ENCODE measurements at places on chromosomes 3 and 15.

DNA sequence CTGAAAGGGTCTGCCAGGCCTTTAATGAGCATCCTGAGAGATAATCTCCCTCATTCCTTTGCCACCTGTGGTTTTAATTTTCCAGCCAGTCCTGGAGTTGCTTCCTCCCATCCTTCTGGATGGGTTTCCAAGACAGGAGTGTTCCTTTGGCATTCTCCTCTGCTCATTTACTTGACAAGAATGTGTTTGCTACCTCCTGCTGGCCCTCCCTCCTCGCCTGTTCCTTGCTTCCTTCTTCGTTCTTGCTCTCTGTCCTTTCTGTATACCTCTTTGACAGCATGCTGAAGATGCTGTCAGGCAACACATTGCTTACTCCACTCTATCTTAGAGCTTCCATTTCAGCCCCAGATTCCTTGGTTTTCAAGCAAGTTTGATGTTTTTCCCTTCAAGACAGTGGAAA, 46.0 kb downstream of the ERC2 start:
- no peak for DNase-seq

DNA sequence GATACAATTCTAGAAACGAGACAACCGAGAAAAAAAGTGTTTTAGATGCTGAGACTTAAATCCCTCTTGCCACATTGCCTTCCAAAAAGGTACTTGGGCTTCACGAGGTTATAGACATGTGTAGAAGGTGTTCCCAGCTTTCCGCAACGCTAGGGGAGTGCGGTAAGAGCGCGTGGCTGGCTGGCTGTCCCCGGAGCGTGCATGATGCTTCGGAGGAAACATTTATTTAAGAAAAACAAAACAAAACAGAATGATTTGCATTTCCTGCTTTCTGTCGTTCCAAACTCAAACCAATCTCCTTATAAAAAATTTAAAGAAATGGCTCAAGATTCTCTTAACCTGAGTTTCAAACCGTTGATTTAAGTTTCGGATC, 841 bp downstream of the SLC6A20 start:
- peak; percentile 27 for DNase-seq

- peak; percentile 58 for DNase-seq
Measured at GRCh38 chr3:11549580-11550140, 94.1 kb downstream of the VGLL4 start.

- no peak for DNase-seq
Measured at GRCh38 chr15:73119478-73119877, 67.2 kb downstream of the NEO1 start.

DNA sequence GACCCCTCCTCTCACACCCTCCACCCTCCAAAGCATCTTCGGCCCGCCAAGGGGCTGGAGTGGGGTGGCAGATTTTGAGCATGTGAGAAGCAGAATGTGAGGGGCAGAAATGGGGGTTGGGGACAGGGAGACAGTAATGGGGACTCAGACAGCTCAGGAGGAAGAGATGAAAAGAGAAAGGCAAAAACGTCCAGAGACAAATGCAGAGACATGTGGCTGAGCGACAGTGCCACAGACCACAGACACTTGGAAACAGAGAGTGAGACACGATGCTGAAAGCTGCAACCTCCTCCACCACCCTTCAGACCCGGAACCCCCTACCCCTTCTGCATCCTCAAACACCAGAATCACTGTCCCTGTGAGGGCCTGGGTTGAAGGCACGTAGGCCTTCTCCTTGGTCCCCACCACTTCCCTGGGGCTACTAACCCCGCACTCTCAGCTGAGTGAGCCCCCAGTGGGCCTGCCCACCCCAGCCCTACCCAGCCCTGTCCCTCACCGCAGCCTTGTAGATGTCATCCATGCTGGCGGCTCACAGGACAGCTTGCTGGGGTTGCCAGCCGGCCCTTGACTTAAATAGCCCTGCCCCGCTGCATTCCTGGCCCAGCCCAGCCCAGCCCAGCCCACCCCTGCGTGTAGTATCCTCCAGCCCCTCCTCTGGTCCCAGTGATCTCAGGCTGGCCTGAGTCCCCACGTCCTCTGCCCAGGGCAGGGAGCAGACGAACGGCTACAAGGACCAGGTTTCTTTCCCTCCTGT, at the start of gene TNNC1:
TSS of gene TNNC1 (minus strand) at position 546 of the 754 bp plus-strand sequence. CDS start at position 520, 26 bp downstream.
- DNase-seq: no peak

- peak; percentile 46 for DNase-seq
Measured at GRCh38 chr3:13538520-13539291, 10.2 kb upstream of the FBLN2 start.

DNA sequence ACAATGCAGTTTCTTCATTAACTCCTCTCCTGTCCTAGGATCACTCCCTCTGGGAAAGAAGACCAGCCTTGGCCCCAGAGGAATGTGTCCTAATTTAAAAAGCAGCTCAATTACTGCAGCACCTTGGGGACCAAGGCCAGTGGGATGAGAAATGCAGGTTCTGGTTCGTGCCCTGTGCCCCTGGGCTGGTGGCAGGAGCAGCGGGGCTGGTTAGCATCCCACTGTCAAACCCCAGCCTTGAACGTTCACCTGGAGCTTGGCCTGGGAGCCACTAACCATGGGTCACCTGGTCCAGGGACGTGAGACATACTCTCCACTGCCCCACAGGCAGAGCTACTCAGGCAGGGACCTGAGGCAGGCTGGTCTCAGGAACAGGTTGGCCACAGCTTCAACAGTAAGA, 8.4 kb upstream of the RTP3 start:
- DNase-seq: no peak

GRCh38 chr15:35117543-35118265, 32.6 kb upstream of the NANOGP8 start:
- no peak for DNase-seq

- DNase-seq: peak; percentile 86
Measured at GRCh38 chr3:33439546-33440327, 468 bp downstream of the UBP1 start.

- no peak for DNase-seq
Measured at GRCh38 chr15:74636984-74637383, 21.3 kb downstream of the CLK3 start.

GRCh38 chr3:191961022-191961421, 500.1 kb downstream of the PYDC2 start:
- DNase-seq: no peak

Data from GM23248 (cell line).